ENCODE measurements at places on chromosomes 13 and 19. TPM values are rescaled to one million over a fixed set of nuclear protein-coding genes. Genes with fewer than 3 reads are reported as not detected.

Gene PRSS57
- total RNA-seq: not detected

Gene RASAL3
- 6.3 TPM for total RNA-seq

Gene CC2D1A
- 10.1 TPM for total RNA-seq

Gene ATP4B
- not detected for total RNA-seq

Gene CNMD
- total RNA-seq: not detected

Gene ACTMAP
- 2.0 TPM for total RNA-seq

Gene ZNF568
- total RNA-seq: 3.6 TPM

Gene SERPINE3
- not detected for total RNA-seq

Gene ICAM4
- 1.1 TPM for total RNA-seq

Gene UBE2L5
- not detected for total RNA-seq

Gene SHISA7
- total RNA-seq: not detected

Gene PROZ
- not detected for total RNA-seq

Gene TTC9B
- total RNA-seq: not detected

Gene KLK15
- not detected for total RNA-seq

Gene SLC25A41
- total RNA-seq: not detected

Gene MYO16
- total RNA-seq: under 0.01 TPM

Gene CCDC194
- total RNA-seq: not detected

Gene DMRTC2
- not detected for total RNA-seq

Gene KCNN1
- total RNA-seq: under 0.01 TPM

Gene SULT2A1
- total RNA-seq: not detected

Gene IFNL1
- total RNA-seq: not detected

Gene KANK3
- 41.8 TPM for total RNA-seq

Gene TMEM238
- total RNA-seq: not detected

Gene PRTN3
- total RNA-seq: not detected

Gene GAPDHS
- total RNA-seq: not detected

Gene CHMP2A
- 110 TPM for total RNA-seq

Gene UBXN6
- total RNA-seq: 81.4 TPM

Gene EFNA2
- total RNA-seq: 0.19 TPM

Gene GPR183
- total RNA-seq: under 0.01 TPM

Gene KIR2DL1
- not detected for total RNA-seq

Gene CD177
- 0.69 TPM for total RNA-seq

Gene SSC5D
- total RNA-seq: 0.31 TPM

Gene SIGLEC5
- total RNA-seq: not detected

Gene N4BP2L2
- total RNA-seq: 37.9 TPM

Gene RASA3
- total RNA-seq: 48.7 TPM

Gene CEACAM19
- 3.7 TPM for total RNA-seq

Gene LPAR2
- 1.2 TPM for total RNA-seq

Gene GDF15
- 214 TPM for total RNA-seq

Gene KLK2
- not detected for total RNA-seq

Gene ZNF8
- 2.6 TPM for total RNA-seq

Gene OR7A5
- total RNA-seq: not detected

Gene CYP4F22
- not detected for total RNA-seq

Gene ZSCAN4
- total RNA-seq: not detected

Gene DKKL1
- total RNA-seq: 0.31 TPM

Gene PINLYP
- 2.8 TPM for total RNA-seq

Gene ALKBH7
- total RNA-seq: 27.5 TPM

Gene S1PR5
- 0.13 TPM for total RNA-seq

Gene PTPRH
- total RNA-seq: 0.25 TPM
